ENCODE measurements at places on chromosomes 6 and 20. TPM values are rescaled to one million over a fixed set of nuclear protein-coding genes. Genes with fewer than 3 reads are reported as not detected.

ADGRF4 gene
- not detected for total RNA-seq

EEF1A1 gene
- total RNA-seq = 17,118 TPM

ZC2HC1B gene
- total RNA-seq = not detected

POM121L2 gene
- not detected for total RNA-seq

CLPSL1 gene
- not detected for total RNA-seq

NKX2-4 gene
- total RNA-seq = not detected

HLA-DRA gene
- 37.8 TPM for total RNA-seq

SNAP91 gene
- total RNA-seq = not detected

PHACTR3 gene
- not detected for total RNA-seq

EIF6 gene
- total RNA-seq = 43.2 TPM

SLC17A1 gene
- total RNA-seq = not detected

CFAP61 gene
- not detected for total RNA-seq

ARMH2 gene
- total RNA-seq = 0.44 TPM

SOX12 gene
- total RNA-seq = 11.1 TPM

GRM4 gene
- total RNA-seq = not detected

KCNK15 gene
- not detected for total RNA-seq

UBE2C gene
- not detected for total RNA-seq

ADAT2 gene
- 18.8 TPM for total RNA-seq

POPDC3 gene
- total RNA-seq = not detected

COL12A1 gene
- not detected for total RNA-seq

DNMT3B gene
- total RNA-seq = 0.36 TPM

MUCL3 gene
- total RNA-seq = not detected

FAM162B gene
- total RNA-seq = not detected

PSORS1C2 gene
- total RNA-seq = not detected

BTN1A1 gene
- total RNA-seq = not detected

PCIF1 gene
- 112 TPM for total RNA-seq

GGTLC1 gene
- not detected for total RNA-seq

CENPW gene
- 2.6 TPM for total RNA-seq

TBX18 gene
- total RNA-seq = not detected

OR2J3 gene
- total RNA-seq = not detected

PCSK2 gene
- total RNA-seq = not detected

SEC63 gene
- 77.8 TPM for total RNA-seq

FOXS1 gene
- total RNA-seq = not detected

LCA5 gene
- total RNA-seq = not detected

RPS6KA2 gene
- total RNA-seq = 2.2 TPM

STXBP5 gene
- total RNA-seq = 18.6 TPM

PGC gene
- total RNA-seq = not detected

SCRT2 gene
- total RNA-seq = not detected

SLC44A4 gene
- not detected for total RNA-seq

PFDN4 gene
- total RNA-seq = 20.2 TPM

C20orf96 gene
- total RNA-seq = 2.6 TPM

NKX2-2 gene
- not detected for total RNA-seq

SLC22A23 gene
- 4.8 TPM for total RNA-seq

FOXF2 gene
- total RNA-seq = not detected

HLA-DRB1 gene
- total RNA-seq = 33.4 TPM

SEL1L2 gene
- not detected for total RNA-seq

MLN gene
- total RNA-seq = not detected

SAPCD1 gene
- 0.92 TPM for total RNA-seq

RSPO3 gene
- total RNA-seq = not detected

RUNX2 gene
- total RNA-seq = 13.8 TPM

DSTN gene
- 40.5 TPM for total RNA-seq

CGA gene
- total RNA-seq = not detected

MOG gene
- not detected for total RNA-seq

PRSS35 gene
- total RNA-seq = 0.31 TPM

EZR gene
- total RNA-seq = 627 TPM

SLC17A3 gene
- not detected for total RNA-seq

EEF1E1 gene
- 19.9 TPM for total RNA-seq

RSPH9 gene
- not detected for total RNA-seq

Data from CD8-positive, alpha-beta T cell (primary cell).